NCI-H2029 treated with DMSO at 0.1 percent for 48 hours (cell line): ENCODE measurements at places on chromosomes 5 and 9.

DNA sequence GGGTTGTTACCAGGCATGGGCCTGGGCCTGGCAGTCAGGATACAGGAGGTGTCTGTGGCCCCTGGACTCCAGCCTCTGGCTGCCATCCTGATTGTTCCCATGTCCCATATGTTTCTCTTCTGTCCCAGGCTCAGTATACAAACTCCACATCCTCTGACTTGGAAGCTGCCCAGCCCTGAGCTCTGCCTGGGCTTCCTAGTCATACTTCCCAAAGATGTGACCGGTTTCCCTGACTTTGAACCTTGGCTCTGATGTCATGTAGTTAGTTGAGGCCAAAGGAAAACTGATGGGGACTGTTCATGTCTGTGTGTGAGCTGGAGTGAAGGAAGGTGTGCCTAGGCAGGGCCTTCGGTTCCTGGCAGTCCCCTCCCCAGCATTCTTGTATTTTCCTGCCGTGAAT lies 50.4 kb downstream of the CYSTM1 start:
- DNase-seq: no peak

DNA sequence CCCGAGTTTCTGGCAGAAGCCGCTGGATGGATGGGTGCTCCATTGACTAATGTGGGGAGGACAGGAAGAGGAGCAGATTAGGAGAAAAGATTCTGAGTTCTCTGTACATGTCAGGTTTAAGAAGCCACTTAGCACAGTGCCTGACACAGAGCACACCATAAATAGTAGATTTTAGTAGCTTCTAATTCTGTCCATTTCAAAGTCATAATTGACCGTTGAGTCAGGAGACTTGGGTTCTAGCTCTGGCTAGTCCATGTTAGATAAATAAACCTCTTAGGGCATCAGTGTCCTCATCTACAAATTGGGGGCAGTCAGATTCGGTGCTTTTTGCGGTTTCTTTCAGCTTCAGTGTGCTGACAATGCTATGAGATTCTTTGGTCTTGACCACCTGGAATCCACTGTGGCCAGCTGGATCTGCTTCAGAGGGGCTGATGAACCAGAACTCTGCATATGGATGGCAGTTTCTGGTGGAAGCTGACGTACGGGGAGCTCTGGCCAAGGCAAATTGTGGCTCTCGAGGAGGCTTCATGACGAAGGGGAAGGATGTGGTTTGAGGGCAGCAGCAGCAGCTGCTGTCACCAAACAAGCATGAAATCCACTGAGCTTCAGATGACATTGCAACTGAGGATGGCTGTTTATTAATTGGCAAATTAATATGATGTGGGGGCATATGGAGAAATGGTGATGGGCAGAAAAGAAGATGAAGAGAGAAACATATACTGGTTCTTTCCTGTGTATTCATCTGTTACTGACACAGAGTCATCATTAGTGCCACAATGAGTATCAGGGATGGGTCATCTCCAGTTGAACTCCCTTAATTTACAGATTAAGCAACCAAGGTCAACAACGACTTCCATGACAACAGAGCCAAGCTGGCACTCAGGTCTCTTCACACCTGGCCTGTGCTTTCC lies 134.4 kb downstream of the AOPEP start:
- peak; percentile 93 for DNase-seq

- DNase-seq: no peak
These were observed 860.6 kb upstream of the SEMA6A start for GRCh38 chr5:117435203-117435602.

- peak; percentile 34 for DNase-seq
These were observed 1.7 kb downstream of the TRIO start for GRCh38 chr5:14144586-14145434.

- peak; percentile 7 for DNase-seq
These were observed 225.7 kb upstream of the KLF9 start for GRCh38 chr9:70639853-70640814.

DNA sequence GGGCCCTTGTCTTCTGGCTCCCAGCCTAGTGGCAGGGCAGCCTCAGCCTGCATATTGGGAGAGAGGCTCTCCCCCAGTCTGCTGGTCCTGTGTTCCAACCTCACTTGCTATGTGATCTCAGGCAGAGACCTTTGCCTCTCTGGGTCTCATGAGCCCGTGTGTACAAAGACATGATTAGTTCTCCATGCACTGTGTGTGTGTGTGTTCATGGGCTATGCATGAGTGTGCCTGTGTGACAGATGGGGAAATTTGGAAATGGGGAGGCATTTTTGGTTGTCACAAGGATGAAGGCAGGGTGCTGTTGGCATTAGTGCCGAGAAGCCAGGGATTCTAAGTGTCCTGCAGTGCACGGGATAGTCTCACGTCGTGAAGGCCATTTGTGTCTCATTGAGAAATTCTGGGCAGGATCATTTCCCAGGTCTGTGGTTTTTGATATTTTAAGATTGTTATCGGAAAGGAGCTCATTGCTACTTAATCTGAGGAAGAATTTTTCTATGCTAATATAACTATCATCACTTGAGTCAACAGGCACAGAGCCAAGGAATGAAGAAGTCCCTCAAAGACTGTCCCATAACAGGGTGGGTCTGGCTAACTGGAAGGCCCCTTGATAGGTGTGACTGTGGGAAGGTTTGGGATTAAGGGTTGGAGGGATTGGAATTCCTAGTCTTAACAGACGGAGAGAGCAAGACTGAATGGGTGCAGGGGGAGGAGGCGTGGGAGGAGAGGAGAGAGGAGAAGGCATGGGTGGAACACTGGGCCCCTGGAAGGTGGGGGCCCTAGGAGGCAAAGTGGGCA lies 168.5 kb downstream of the RGS3 start:
- DNase-seq: no peak

DNA sequence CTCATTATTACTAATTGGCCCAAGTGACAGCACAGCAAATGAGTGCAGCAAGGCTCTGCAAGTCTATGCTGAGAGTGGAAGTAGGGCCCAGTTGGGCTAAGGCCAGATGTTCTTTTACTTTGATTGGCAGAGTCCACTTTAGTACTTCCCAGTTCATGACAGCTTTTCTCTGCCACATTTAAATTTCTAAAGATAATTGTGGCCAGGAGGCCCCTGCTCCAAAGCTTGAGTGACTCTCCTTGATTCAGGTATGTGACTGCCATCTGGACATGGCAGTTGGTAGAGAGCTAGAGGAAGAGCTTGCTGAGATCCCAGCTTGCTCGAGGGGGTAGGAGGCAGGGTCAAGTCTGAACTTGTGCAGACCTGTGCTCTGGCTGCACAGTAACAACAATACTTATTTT lies 154.1 kb downstream of the CARTPT start:
- DNase-seq: no peak

GRCh38 chr5:581266-581665 lies 30.9 kb upstream of the CEP72 start:
- no peak for DNase-seq
